ENCODE measurements at places on chromosomes 7 and 10. TPM values are rescaled to one million over a fixed set of nuclear protein-coding genes. Genes with fewer than 3 reads are reported as not detected.

The LIPF gene
- not detected for total RNA-seq

- no peak for DNase-seq
- H3K4me1 ChIP-seq: no peaks in the 10 kb centered on the region
- H3K27ac ChIP-seq: no peak overlapping the region
- no peaks in the 10 kb centered on the region for H3K27me3 ChIP-seq
- H3K36me3 ChIP-seq: no peaks in the 10 kb centered on the region
- no peak overlapping the region for H3K4me3 ChIP-seq
These were observed 107.4 kb downstream of the DYNC2I1 start for GRCh38 chr7:158963771-158964241.

The PNLIPRP2 gene
- not detected for total RNA-seq

DNA sequence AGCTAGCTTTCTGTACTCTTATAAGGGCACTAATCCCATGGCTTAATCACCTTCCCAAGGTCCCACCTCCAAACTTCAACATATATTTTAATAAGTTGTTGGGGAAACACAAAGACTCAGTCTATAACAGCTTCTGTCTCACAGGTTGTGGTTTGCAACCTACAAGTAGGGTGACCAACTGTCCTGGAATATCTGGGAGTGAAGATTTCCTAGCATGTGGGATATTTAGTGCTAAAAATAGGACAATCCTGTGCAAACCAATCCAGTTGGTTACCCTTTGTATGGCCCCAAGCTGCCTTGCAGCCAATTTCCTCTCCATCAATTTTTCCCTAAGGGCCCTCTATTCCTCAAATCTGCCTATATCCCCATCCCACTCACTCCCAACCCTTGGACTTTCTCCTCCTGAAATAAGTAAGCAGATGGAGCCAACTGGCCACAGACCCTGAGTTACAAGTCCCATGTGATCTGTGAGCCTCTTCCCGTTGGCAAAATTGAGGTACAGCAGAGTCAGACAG is 82.3 kb downstream of the FAM13C start:
- H3K36me3 ChIP-seq: no peaks in the 10 kb centered on the region
- no peak overlapping the region for H3K4me3 ChIP-seq
- no peak overlapping the region for H3K27ac ChIP-seq
- DNase-seq: no peak
- H3K27me3 ChIP-seq: no peaks in the 10 kb centered on the region

DNA sequence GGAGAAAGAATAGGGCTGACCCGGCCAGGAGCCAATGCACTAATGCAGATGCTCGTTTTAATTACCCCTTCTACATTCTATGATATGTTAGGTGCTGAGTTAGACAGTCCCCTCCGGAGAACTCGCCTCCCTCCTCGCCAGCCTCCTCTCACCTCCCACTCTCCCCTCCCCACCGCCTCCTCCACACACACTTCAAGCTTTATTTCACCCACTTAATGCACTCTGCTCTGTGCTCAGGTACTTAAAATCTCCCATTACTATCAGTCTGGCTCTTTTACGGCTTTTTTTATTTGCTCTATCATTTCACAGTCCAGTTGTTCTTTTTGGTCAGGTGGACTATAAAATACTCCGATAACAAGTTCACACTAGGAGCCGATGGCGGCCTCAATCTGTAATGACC is 231.6 kb downstream of the TEX36 start:
- H3K4me3 ChIP-seq: no peak overlapping the region
- no peak overlapping the region for H3K27ac ChIP-seq
- DNase-seq: no peak
- no peaks in the 10 kb centered on the region for H3K4me1 ChIP-seq
- peaks cover 16% of the 10 kb centered on the region for H3K27me3 ChIP-seq

DNA sequence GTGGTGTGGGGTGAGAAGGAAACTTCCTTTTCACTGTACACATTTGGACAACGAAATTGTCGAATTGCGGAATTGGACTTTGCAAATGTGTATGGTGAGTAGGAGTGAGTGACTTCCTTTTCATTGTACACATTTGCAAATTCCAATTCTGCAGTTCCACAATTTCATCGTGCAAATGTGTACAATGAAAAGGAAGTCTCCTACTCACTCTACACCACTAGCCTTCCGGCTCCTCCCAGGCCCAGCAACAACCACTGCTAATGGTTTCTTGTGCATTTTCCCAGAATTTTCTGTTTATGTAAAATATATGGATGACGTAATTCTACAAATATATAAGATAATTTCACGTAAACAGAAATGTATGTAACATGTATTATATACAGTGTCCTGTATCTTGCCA is 118.5 kb downstream of the ARL4A start:
- no peak overlapping the region for H3K4me3 ChIP-seq
- DNase-seq: peak; percentile 37
- H3K27me3 ChIP-seq: no peaks in the 10 kb centered on the region
- peak overlapping the region; percentile 47 for H3K27ac ChIP-seq

DNA sequence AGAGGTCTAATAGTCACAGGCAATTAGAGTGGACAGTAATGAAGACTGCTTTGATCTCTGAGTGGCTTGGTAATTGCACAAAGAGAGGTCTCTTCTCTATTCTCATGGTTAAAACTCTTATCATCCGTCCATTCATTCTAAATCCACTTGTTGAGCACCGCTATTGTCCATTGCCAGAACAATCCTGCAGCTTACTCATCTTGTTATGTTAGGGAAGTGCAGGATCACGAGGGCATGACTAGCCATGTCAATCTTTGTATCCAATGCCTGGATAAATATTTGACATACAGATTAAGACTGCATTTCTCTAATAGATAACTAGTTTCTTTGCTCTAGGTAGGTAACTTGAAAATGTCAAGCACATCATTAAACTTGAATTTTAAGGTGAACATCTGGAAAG is 14.9 kb downstream of the SFTPD start:
- no peak overlapping the region for H3K27ac ChIP-seq
- no peak overlapping the region for H3K4me3 ChIP-seq
- no peaks in the 10 kb centered on the region for H3K4me1 ChIP-seq
- H3K36me3 ChIP-seq: no peaks in the 10 kb centered on the region

The TMEM178B gene
- total RNA-seq: 2.8 TPM

The CDK14 gene
- total RNA-seq: 128 TPM

- no peaks in the 10 kb centered on the region for H3K27me3 ChIP-seq
- H3K36me3 ChIP-seq: no peaks in the 10 kb centered on the region
These were observed 590.0 kb upstream of the SEMA3D start for GRCh38 chr7:85776691-85777345.

DNA sequence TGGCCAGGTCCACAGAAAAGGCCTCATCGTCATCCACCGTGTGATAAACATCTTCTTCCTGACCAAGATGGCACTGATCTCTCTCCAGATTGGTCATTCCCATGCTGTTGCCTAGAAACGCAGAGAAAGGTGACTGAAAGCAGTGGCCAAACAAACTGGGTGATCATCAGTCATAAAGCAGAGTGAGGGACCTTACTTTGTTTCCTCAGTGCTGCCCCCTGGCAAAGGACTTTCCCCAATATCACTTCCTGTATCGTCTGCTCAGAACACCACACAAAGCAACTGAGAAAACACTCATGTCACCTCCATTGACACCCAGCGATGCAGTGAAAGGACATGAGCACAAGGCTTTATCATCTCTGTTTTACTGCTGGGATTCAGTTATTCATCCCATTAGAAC is 40.0 kb upstream of the TM9SF3 start:
- no peak overlapping the region for H3K27ac ChIP-seq
- DNase-seq: peak; percentile 12
- H3K27me3 ChIP-seq: no peaks in the 10 kb centered on the region
- H3K4me3 ChIP-seq: no peak overlapping the region
- H3K4me1 ChIP-seq: no peaks in the 10 kb centered on the region

GRCh38 chr7:95396136-95397032 is at the start of gene PON3:
Gene PON3 (minus strand): TSS chr7:95396375. CDS start chr7:95396350, 25 bp downstream.
- no peak within 1 kb of the TSS for H3K4me3 ChIP-seq
- no peak within 1 kb of the TSS for H3K27ac ChIP-seq
- no peak for DNase-seq
- H3K27me3 ChIP-seq: no peaks in the 10 kb centered on the region

- no peak overlapping the region for H3K27ac ChIP-seq
- no peak overlapping the region for H3K4me3 ChIP-seq
These were observed 5.6 kb upstream of the ZNF518A start for GRCh38 chr10:96124230-96125141.
